Glutamatergic neuron (in vitro differentiated cells): ENCODE measurements at places on chromosomes 1 and 21.

DNA sequence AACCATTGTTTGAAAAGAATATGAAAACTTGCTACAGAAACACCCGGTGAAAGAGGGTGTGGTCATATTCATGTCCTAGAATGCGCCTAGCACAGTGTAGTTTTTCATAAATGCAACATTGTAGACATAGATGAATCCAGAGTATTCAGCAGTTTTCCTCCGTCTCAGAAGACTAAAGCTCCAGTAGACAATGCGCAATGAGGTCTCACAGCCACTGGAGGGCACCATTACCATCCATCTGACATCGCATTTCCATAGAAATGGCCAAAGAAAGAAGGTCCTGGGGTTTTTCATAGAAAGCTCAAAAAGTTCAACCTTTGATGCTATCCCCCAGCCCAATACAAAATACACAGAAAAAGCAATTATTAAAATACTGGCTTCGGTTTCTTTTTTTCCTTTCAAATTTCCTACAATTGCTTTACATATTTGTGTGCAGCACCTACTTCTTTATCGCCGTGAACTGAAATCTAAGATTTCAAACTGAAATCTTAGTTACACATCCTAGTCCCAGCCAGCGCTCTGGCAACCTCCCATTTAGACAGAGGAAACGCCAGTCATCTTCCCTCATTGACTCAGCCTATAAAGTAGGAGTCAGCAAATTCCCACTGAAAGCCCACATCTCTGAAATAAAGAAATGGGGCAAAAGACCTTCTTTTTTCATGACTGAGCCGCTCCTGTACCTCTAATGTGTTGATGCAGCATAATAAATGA, 3.9 kb upstream of the CD58 start:
- DNase-seq, result peak; percentile 69

DNA sequence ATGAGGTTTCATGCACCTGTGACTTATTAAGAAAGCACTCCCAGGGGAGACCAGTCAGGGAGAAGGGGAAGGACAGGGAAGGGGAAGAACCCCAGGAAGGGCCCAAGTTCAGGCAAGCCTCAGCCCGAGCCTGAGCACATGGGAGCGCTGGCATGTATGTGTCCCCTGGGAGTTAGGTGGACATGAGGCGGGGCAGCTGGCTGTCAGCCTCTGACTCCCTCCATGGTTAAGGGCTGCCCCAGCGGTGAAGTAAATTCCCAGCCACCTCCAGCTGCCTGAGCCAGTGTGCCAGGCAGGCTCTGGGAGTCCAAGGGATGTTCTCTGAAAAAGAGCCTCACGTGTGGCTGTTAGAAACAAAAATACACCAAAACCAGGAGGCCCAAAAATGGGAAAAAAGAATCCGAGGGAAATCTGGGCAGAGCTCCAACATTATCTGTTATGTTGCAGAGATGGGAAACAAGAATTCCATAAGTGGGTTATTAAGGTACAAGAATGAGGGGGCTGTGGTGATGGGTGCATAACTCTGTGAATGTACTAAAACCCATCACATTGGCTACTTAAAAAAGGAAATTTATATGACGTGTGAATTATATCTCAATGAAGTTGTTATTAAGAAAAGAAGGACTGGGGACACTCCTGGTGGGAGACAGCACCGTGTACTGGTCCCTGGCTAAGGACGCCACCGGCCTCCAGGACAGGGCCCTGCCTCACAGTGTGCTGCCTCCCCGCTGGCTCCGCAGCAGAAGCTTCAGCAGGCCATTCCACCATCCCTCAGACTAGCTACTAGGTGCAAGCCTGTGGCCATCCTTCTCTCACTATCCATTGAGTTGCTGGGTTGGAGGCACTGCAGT, 18.7 kb downstream of the DMRTB1 start:
- DNase-seq, result no peak

GRCh38 chr1:111424281-111424680, 3.3 kb downstream of the OVGP1 start:
- no peak for DNase-seq

GRCh38 chr1:23585321-23586022, 26.2 kb upstream of the ID3 start:
- DNase-seq, result no peak

DNA sequence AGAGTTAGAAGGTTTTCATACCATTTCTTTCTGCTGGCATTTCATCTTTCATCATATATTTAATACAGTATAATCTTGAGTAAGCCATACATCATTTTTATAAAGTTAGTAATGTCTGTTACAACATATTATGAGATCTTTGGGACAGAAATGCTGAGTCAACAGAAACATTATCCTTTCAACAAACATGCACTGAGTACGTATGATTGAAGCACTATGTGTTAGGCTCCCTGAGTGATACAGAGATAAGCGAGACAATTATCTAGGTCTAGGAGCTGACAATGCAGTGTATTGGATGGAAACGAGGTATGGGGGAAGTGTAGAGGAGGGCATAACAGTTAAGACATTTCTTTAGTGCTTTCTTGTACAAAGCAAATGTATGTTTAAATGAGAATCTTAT, 19.7 kb upstream of the GPR52 start:
- DNase-seq, result no peak

- DNase-seq, result no peak
Measured at GRCh38 chr21:38151021-38151645, 105.7 kb upstream of the KCNJ15 start.

DNA sequence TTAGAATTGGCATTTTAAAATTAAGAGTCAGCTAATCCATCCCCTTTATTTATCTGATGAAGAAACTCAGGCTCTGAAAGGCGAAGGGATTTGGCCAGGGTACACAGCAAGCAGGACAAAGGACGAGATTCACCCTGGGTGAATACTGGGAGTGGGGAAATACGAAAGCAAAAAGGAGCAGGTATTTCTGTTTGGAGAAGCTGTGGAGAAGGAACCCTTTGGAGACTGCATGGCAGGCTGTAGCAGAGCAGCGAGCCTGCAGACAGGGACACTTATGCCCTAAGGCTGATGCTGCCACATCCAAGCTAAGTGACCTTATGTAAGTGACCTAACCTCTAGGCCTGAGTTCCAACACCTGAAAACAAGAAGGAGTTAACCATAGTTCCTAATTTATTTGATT, 207.2 kb upstream of the C1orf87 start:
- peak; percentile 20 for DNase-seq

- DNase-seq, result no peak
Measured at GRCh38 chr1:58926152-58926551, 142.3 kb upstream of the JUN start.

- no peak for DNase-seq
Measured at GRCh38 chr1:196030455-196030854, 577.8 kb downstream of the KCNT2 start.

GRCh38 chr1:87333692-87334347, 5.1 kb downstream of the LMO4 start:
- no peak for DNase-seq

- peak; percentile 58 for DNase-seq
Measured at GRCh38 chr1:12594966-12595756, 22.8 kb downstream of the DHRS3 start.

DNA sequence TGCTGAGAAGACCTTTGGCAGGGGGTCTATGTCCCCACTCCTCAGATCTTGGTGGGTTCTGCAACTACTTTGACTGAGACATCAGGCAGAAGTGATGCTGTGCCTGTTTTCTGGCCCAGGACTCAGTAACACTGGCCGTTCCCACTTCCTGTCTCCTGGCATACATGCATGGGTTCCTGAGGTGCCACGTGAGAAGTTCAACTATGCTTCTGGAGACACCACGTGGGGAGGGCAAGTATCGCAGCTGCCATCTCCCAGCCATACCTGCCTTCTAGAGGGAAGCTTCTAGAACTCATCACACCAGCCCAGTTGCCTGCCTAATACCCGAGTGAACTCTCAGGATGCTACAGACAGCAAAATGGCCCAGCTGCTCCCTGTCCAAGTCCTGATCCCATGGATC, 65.8 kb downstream of the TRABD2B start:
- no peak for DNase-seq

DNA sequence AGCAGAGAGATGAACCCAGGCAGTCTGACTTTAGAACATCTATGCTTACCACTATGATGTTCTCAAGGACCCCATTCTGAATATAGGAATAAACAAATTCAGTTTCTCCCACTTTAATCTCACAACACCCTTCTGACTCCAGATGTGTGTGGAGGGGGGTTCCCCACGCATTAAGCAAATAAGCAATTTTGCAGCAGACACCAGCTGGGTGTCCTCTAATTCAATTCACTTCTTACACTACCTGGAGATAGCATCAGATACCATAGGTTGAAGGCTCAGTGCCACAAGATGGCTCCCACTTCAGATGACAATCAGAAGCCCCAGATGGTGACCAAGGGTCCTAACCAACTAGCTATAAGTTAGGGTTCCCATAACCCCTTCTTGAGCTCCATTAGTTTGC, 30.3 kb upstream of the CEP350 start:
- no peak for DNase-seq

GRCh38 chr21:41837756-41838297, 41.3 kb downstream of the PRDM15 start:
- no peak for DNase-seq

- DNase-seq, result no peak
Measured at GRCh38 chr1:245298781-245299180, 144.0 kb downstream of the KIF26B start.

- peak; percentile 35 for DNase-seq
Measured at GRCh38 chr1:18549906-18550305, 69.2 kb downstream of the KLHDC7A start.

GRCh38 chr1:200890818-200891773, 3.6 kb upstream of the INAVA start:
- DNase-seq, result peak; percentile 69

DNA sequence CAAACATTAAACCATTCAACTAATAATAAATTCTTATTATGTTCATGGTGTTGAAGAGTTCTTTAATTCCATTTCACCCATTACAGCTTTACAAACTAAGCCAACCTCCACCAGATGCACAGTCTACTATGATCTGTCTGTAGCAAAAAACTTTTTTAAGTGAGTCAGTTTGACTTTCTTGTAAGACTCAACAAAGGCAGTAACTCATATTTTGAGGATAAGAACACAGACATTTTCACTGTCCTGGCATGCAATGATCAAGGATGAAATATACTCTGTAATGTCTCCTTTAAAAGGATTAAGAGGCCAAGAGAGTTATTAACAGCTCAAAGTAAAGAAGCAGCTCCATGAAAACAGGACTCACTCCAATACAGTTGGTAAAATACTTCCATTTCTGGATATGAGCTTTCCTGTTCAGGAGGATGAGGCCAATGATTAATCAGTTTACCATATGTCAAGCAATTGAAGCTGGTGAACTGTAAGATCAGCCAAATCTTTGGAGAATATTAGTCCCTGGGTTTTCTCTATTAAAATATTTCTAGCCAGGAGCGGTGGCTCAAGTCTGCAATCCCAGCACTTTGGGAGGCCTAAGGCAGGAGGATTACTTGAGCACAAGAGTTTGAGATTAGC, 20.6 kb downstream of the XKR8 start:
- DNase-seq, result no peak

DNA sequence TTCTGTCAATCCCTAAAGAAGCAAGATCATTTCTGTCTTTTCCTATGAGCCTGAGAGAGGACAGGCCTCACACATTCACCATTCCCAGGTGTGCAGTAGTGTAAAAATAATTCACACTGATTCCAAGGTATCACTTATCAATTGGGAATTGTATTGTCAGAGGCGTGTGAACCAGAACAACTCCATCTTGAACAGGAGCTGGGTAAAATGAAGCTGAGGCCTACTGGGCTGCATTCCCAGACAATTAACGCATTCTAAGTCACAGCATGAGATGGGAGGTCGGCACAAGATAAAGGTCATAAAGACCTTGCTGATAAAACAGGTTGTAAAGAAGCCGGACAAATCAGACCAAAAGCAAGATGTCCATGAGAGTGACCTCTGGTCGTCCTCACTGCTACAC, 239.2 kb downstream of the SMYD3 start:
- no peak for DNase-seq

- no peak for DNase-seq
Measured at GRCh38 chr1:81221564-81221963, 579.2 kb upstream of the ADGRL2 start.

GRCh38 chr1:8095584-8095983, 69.5 kb upstream of the ERRFI1 start:
- no peak for DNase-seq

- DNase-seq, result no peak
Measured at GRCh38 chr1:75764057-75764655, 21.9 kb upstream of the RABGGTB start.

DNA sequence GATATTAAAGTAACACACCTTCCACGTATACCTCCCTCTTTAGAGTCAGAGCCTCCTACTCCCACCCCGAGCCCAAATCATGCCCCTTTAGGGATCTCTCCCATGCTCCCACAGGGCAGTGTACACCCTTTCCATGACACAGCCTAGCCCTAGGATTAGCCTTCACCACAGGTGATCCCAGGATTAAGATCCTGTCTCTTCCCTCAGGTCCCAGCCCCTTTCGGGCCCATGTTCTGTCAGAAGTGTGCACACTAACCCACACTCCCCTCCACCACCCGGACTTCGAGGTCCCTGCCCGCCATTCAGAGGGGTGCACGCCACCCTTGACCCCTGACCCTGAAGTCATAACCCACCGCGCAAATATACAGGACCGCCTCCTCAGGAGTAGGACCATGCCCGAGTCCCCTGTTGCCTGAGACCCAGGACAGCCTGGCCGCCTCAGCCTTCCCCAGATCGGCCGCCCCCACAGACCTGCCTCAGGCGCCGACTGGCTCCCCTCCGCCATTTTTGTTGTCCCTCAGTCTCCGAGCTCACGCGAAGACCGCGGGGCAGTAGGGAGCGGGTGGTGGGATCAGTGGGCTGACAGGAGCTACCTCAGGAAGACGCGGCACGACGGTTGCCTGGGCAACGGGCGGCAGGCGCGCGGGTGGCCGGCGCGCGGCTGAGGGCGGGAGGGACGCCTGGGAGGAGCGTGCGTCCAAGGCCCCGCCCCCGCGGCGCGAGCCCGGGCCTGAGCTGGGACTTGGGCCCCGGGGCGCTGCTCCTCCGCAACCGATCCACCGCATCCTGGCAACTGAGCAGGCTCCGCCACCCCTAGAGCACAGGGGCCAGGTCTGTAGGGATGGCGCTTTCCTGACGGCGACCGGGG, at the start of gene AGBL4:
Gene AGBL4 (minus strand): TSS at position 663 of the 868 bp plus-strand sequence.
- DNase-seq, result peak; percentile 80

DNA sequence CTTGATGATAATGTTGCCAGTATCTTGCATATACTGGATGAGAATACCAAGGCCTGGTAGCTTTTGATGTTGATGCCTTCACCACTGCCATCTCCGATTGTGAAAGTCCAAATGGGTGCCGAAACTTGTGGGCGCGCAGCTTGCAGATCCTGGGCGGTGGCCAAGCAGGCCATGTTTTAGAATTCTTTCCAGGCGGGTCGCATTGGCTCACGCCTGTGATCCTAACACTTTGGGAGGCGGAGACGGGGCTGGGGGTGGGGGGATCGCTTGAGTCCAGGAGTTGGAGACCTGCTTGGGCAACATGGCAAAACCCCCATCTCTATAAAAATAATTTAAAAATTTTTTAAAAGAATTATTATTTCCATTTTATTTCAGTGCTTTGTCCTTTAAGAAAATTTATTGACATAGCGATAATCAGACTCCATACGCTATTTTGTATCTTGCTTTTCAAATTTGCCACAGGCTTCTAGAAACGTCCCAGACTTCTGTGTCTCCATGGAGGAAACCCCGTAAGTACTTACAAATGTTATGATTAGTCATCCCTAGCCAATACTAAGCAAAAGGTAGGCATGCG, 592 bp upstream of the ZNF326 start:
- DNase-seq, result no peak

- DNase-seq, result no peak
Measured at GRCh38 chr1:202200112-202200548, 6.5 kb downstream of the LGR6 start.

GRCh38 chr1:245043611-245043940, 111.2 kb upstream of the KIF26B start:
- no peak for DNase-seq
